Foreskin keratinocyte (primary cell): ENCODE measurements at places on chromosomes 5 and 9. TPM values are rescaled to one million over a fixed set of nuclear protein-coding genes. Genes with fewer than 3 reads are reported as not detected.
A peak's percentile ranks its signal among the peaks of the same experiment; 100 is the strongest.

DNA sequence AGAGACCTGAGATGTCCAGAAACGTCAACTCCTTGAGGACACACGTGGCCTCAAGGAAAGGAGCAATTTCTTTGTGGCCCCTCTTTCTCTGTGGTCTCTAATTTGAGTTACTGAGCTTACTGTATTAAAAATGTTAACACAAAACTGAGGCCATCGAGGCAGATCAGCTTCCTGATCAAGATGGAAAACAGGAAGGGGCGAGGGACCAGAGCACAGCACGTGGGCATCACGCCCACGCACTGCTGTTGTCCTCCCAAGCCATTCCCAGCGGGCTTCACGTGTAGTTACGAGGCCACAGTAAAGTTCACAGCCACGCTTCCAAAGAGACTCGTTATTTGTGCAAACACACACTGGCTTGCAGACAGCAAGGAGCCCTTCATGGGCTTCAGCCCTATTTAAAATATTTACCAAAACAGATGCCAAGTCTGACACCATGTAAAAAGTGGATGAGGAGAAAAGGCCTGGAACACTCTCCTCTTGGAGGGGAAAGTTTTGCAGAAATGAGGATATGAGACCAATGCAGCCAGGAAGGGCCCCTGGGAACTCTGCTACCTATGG lies 149.5 kb downstream of the ROR2 start:
- DNase-seq, result no peak

GRCh38 chr9:71685988-71686387 lies 82.3 kb downstream of the CEMIP2 start:
- no peak for DNase-seq

DNA sequence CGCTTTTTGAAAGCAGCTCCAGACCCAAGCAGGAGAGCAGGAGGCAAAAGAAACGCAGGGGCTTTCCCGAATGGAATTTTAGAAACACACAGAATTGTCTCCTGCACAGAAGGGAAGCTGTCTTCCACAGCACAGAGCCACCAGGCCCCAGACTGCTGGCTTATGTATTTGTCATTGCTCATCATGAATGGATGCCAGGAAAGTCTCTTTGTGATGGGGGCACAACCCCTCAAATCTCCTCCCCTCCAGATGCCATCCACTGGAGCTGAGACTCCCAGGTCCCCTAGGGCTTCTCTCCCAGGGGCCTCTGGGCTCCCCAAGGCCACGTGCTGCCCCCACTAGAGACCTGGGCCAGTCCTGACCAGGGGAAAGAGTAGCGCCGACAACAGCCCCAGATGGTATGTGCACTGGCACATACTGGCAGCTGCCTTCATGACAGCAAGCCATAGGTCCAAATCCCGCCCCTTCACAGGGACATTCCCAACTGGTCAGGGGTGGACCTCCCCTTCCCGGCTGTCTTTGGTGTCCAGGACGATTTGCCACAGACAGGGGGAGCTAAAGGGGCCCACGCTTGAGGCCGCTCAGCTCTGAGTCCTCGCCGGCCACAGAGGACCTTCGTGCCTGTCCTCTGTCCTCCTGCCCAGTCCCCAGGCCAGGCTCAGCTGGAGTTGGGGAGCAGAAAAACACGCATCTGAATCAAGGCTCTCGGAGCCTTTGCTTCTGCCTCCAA lies 127.8 kb downstream of the KCNIP1 start:
- DNase-seq, result no peak

GRCh38 chr9:97904725-97905124 lies 17.6 kb downstream of the TRMO start:
- DNase-seq, result no peak

DNA sequence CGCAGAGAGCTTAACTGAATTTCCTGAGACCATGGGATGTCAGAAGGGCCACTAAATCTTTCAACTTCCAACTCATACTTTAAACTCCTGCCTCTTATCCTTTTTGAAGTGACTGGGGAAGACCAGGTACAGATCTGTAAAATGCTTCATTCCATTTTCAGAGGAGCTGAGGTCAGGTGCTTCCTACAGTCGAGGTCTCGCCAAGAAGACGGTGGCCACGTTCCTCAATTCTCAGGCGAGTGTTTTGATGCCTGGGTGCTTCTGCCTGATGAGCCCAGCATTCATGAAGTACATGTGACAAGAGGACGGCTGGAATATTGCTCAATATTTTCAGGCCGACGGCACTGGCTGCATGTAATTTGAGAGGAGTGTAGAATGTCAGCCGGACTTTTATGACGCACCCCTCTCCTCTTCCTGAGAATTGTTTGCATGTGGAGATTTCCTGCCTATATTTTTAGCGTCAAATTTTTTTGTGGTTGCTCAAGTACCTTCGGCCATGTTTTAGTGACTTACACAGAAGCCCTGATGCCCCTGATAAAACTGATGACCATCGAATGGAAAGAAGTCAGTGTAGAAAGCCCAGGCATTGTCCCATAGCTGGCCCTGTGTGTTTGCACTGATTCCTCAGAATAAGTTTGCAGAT lies 38.8 kb upstream of the GLRX start:
- peak; percentile 84 for DNase-seq

GRCh38 chr5:107418902-107419301 lies 251.8 kb downstream of the EFNA5 start:
- no peak for DNase-seq

- no peak for DNase-seq
These were observed 12.8 kb upstream of the TSSK1B start for GRCh38 chr5:113447498-113448050.

DNA sequence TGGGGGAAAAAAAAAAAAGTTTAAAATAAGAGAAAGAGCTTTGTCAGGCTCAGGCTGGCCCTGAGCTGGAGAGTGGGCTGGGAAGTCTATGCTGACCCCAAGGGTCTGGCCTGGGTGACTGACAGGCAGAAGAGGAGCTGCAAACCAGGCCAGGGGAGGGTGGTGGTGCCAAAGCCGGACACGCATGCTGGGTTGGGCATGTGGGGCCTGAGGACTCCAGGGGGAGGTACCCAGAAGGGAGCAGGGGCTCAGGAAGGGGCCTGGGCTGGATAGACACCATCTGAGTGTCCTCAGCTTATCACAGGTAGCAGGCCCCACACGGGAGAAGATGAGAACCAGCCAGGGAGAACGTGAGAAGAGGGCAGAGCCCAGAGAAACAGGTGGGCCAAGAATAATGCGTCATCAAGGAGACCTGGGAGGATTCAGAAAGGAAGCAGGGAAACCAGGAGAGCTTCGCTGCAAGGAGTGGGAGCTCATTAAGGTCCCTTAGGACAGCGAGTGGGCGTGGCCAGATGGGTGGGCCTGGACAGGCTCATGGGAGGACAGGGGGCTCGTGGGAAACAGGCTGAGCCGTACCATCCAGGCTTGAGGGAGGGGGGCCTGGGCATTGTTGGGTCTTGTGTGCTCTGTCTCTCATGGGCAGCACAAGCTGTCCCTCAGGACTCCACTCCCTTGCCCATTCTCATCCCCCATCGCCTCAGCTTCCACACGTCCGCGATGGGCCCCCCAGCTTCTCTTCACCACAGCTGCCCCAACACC lies 16.0 kb downstream of the TMOD1 start:
- DNase-seq, result no peak

GRCh38 chr5:83516377-83516776 lies 44.8 kb downstream of the VCAN start:
- DNase-seq, result no peak

GRCh38 chr9:38350529-38350928 lies 42.0 kb upstream of the ALDH1B1 start:
- no peak for DNase-seq

ZNF484 gene
- 0.59 and 0.74 TPM in 2 replicates for polyA plus RNA-seq

- DNase-seq, result no peak
These were observed 126.7 kb upstream of the CDH6 start for GRCh38 chr5:31066655-31067328.

- no peak for DNase-seq
These were observed 12.6 kb downstream of the PBX3 start for GRCh38 chr9:125759764-125760129.

PCDHA9 gene
- polyA plus RNA-seq, result 0.01 TPM in 1 of 2 replicates, not detected in the other

- no peak for DNase-seq
These were observed 2.8 kb downstream of the HSPA5 start for GRCh38 chr9:125238127-125238914.

- DNase-seq, result peak; percentile 51
These were observed 586 bp downstream of the HMGXB3 start for GRCh38 chr5:150000990-150001659.

RNF208 gene
- 1.2 and 1.6 TPM in 2 replicates for polyA plus RNA-seq

GRCh38 chr5:180197016-180197702 lies 11.9 kb downstream of the RASGEF1C start:
- DNase-seq, result no peak

DNA sequence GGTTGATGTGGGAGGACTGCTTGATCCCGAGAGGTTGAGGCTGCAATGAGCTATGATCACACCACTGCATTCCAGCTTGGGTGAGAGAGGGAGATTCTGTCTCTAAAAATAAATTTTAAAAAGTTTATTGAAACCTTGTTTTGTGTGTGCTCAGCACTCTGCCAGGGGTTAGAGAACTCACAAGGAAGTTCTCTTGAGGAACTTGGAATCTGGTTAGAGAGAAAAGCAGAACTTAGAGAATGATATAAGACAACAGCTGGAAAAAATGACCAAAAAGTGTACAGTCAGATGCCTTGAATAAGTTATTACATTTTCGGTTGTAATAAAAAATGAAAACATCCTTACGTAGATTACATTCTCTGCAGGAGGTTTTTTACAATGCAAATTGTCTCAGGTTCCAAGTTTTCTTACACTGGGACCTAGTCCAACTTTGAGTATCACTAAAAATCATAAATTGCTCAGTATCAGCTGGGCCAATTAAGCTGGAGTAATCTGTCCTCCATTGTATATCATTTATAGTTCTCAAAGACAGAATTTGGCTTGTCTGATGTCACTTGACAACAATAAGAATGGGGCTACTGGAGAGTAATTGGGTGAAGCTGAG lies 21.7 kb upstream of the TENT2 start:
- DNase-seq, result no peak

BAAT gene
- polyA plus RNA-seq, result 0.03 and 0.04 TPM in 2 replicates

DNA sequence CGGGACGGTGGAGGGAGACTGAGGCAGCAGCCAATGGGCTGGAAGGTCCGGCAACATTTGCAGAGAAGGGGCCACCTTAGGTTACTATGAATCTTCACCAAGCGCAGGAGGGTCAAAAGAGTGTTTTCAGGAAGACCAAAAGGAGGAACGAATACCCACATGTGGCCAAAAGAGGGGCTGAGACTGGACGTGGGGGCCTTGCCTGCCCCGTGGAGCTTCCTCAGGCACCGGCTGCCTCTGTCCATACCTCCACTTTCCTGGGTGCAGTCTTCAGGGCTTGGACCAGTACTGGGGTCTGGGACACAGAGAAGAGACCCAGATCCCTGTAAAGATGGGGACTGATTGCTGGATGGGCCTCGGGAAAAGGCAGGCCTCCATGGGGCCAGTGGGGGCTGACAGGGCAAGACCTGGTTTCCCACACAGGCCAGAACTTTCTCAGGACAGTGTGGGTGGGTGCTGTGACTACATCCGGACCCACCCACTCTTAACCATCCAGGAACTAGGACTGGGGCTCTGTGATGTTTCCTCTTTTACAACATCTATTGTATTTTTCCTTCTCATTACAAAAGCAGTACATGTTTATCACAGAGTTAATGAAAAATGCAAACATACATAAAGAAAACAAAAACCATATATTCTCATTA lies 294.7 kb downstream of the ZSWIM6 start:
- DNase-seq, result no peak

TMEM174 gene
- not detected in 2 replicates for polyA plus RNA-seq

- DNase-seq, result no peak
These were observed 132.8 kb downstream of the OR2K2 start for GRCh38 chr9:111197256-111197655.

FYB1 gene
- not detected in 2 replicates for polyA plus RNA-seq

GRCh38 chr9:81631218-81631745 lies 58.1 kb downstream of the TLE1 start:
- no peak for DNase-seq

DNA sequence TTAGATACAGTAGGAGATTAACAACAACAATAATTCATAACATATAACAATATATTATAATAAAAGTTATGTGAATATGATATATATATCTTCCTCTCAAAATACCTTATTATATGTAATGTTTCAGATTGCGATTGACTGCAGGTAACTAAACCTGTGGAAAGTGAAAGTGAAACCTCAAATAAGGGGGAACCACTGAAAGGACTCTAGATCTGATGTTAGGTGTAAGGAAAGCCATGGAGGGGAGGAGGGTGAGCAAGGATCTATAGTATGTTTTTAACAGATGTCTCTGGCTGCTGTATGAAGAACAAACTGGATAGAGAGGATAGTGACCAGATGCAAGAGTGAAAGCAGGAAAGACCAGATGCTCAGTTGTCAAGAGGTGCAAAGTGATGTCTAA lies 5.8 kb upstream of the FSTL4 start:
- DNase-seq, result no peak

ANKRD31 gene
- 0.01 and 0.03 TPM in 2 replicates for polyA plus RNA-seq

ZFP2 gene
- polyA plus RNA-seq, result 0.11 and 0.13 TPM in 2 replicates

SOX30 gene
- 0.02 TPM in 1 of 2 replicates, not detected in the other for polyA plus RNA-seq

GRCh38 chr9:110125207-110125751 lies 82.7 kb downstream of the C9orf152 start:
- DNase-seq, result no peak

GRCh38 chr5:33637011-33637410 lies 196.2 kb downstream of the TARS1 start:
- no peak for DNase-seq

DNA sequence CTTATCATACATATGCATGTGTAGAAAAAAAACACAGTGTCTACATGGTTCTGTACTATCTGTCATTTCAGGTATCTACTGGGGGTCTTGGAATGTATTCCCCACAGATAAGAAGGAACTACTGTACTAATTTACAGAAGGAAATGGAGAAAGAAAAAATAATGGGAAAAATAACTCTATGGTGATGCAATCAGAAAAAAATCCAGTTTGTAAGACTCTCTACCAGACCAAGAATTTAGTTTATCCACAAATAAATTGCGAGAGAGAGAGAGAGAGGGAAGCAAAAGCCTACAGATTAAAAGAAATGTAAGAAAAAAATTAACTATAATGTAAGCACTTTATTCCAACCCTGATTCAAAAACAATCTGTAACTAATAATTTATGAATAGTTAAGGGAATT lies 708.6 kb upstream of the ZNF608 start:
- DNase-seq, result no peak
